ENCODE measurements at places on chromosomes 1 and 21. TPM values are rescaled to one million over a fixed set of nuclear protein-coding genes. Genes with fewer than 3 reads are reported as not detected.

AHCYL1 gene
- total RNA-seq, result 59.9 TPM

GRCh38 chr1:26580116-26580515 is 50.6 kb downstream of the RPS6KA1 start:
- peaks cover 3% of the 10 kb centered on the region for H3K36me3 ChIP-seq
- DNase-seq, result no peak
- no peaks in the 10 kb centered on the region for H3K27me3 ChIP-seq
- H3K4me3 ChIP-seq, result no peak overlapping the region

- no peak overlapping the region for H3K4me3 ChIP-seq
- H3K36me3 ChIP-seq, result no peaks in the 10 kb centered on the region
- no peaks in the 10 kb centered on the region for H3K27me3 ChIP-seq
- no peak overlapping the region for H3K27ac ChIP-seq
- DNase-seq, result no peak
Observed at GRCh38 chr1:113641396-113641795, 117.9 kb downstream of the PHTF1 start.

DNA sequence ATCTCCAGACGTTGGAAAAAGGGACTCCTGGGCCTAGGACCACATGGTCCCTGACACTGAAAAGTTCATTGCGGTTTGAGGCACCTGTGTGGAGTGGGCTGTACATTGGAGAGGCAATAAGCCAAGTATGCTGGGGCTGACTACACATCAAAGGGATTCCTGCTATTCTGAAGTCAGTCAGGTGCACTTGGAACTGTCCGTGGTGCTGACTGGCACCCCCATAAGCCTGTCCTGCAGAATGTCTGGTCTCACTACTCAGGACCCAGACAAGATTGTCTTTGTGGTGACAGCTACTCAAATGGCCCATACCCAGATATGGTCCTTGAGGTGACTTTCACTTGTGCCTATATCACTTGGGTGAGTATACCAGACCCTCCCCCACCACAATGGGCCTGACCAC is 150.6 kb downstream of the RWDD3 start:
- no peaks in the 10 kb centered on the region for H3K4me1 ChIP-seq
- H3K27ac ChIP-seq, result no peak overlapping the region
- H3K27me3 ChIP-seq, result no peaks in the 10 kb centered on the region
- no peak for DNase-seq
- no peaks in the 10 kb centered on the region for H3K36me3 ChIP-seq

DNA sequence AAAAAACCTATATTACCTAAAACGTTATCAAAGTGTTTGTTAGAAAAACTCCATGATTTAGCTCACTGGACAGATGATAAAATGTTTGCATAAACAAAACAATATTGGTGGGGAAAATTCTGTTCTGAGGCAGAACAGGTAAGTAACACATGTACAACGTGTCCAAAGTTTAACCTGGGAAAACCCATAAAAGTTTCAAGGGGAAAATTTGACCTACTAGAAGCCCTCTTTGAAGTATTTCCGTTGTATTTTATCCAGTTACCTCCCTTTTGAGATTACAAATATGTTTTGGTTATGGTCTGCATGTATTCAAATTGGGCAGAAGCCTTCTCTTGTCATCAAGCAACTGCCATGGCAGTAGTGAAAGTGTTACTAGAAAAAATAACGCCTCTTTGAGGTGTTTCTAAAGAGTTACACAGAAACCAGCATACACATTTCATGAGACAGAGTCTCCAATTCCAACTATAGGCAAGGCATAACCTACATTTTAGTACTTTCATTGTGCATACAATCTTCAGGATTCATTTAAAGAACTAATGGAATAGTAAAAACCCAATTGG is 58.0 kb upstream of the PDC start:
- no peak for DNase-seq
- H3K4me1 ChIP-seq, result no peaks in the 10 kb centered on the region
- H3K4me3 ChIP-seq, result no peak overlapping the region
- H3K36me3 ChIP-seq, result no peaks in the 10 kb centered on the region

- DNase-seq, result no peak
- no peak overlapping the region for H3K27ac ChIP-seq
- no peak overlapping the region for H3K4me3 ChIP-seq
- H3K27me3 ChIP-seq, result no peaks in the 10 kb centered on the region
- H3K4me1 ChIP-seq, result no peaks in the 10 kb centered on the region
- no peaks in the 10 kb centered on the region for H3K36me3 ChIP-seq
Observed at GRCh38 chr1:61276246-61276645, 193.9 kb downstream of the NFIA start.

C8A gene
- total RNA-seq, result 0.19 TPM
